ENCODE measurements at places on chromosomes 1 and 21. TPM values are rescaled to one million over a fixed set of nuclear protein-coding genes. Genes with fewer than 3 reads are reported as not detected.
A peak's percentile ranks its signal among the peaks of the same experiment; 100 is the strongest.

DNA sequence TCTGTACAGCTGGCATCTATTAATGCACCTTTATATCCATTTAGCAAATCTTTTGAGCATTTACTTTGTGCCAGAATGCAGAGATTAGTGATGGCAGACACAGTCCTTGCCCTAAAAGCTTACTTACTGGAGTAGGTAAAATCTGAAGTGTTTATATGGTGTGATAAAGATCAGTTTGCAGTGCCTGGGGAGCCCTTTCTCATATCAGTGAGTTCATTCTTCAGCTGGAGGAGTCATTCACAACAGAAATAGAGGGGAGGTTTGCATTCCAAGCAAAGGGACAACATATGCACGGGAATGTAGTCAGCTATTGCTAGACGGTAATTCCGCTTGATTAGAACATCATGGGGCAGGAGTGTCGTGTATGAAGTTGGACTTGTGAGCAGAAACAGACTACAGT, 8.4 kb downstream of the SLC35F3 start:
- H3K36me3 ChIP-seq, result no peaks in the 10 kb centered on the region
- no peak overlapping the region for H3K4me3 ChIP-seq
- H3K27ac ChIP-seq, result no peak overlapping the region
- no peaks in the 10 kb centered on the region for H3K27me3 ChIP-seq

- H3K4me3 ChIP-seq, result no peak overlapping the region
- H3K4me1 ChIP-seq, result no peaks in the 10 kb centered on the region
- H3K27ac ChIP-seq, result no peak overlapping the region
- no peak for DNase-seq
- H3K27me3 ChIP-seq, result no peaks in the 10 kb centered on the region
Measured at GRCh38 chr1:98296681-98297080, 364.8 kb upstream of the SNX7 start.

GRCh38 chr21:16082038-16082816, 352.4 kb downstream of the USP25 start:
- DNase-seq, result no peak
- H3K36me3 ChIP-seq, result no peaks in the 10 kb centered on the region
- H3K4me1 ChIP-seq, result no peaks in the 10 kb centered on the region
- H3K4me3 ChIP-seq, result no peak overlapping the region
- no peaks in the 10 kb centered on the region for H3K27me3 ChIP-seq

DNA sequence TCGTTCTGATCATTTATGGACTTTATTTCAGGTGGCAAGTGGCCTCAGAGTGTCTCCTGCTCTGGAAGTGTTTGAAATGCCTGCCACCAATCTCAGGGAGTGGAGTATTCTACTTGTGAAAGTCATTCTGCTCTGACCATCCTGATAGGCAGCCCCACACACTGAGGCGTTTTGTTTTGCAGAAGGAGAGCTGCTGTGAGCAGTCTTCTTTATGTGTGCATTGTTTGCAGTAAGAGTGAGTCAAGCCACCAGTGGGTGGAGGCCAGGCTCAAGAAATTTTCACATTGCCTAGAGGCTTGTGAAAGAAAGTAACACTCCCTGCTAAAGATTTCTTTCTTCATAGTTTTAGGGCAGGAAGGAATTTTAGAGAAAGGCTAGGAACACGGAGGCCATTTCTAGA, 204.4 kb downstream of the SLC35F3 start:
- H3K4me1 ChIP-seq, result no peaks in the 10 kb centered on the region
- H3K27me3 ChIP-seq, result peaks cover 5% of the 10 kb centered on the region
- no peak overlapping the region for H3K27ac ChIP-seq

DNA sequence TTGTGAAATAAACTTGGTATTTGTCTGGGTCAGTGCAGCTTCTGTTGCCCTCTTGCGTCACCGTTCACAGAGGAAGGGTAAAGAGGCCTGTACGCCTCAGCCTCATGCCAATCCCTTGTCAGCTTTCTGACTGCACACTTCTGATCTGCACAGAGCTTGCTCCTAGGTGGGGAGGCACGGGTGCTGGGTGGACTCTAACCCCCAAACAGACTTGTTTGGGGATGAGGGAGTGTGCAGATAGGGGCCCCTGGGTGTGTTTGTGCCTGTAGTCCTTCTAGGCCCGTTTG, 803 bp upstream of the B4GALT2 start:
- no peak overlapping the region for H3K27ac ChIP-seq
- H3K27me3 ChIP-seq, result no peaks in the 10 kb centered on the region
- no peak for DNase-seq
- peaks cover 10% of the 10 kb centered on the region for H3K4me1 ChIP-seq
- no peak overlapping the region for H3K4me3 ChIP-seq
- H3K36me3 ChIP-seq, result peaks cover 10% of the 10 kb centered on the region

- H3K27ac ChIP-seq, result no peak overlapping the region
- no peak overlapping the region for H3K4me3 ChIP-seq
- H3K36me3 ChIP-seq, result no peaks in the 10 kb centered on the region
- H3K4me1 ChIP-seq, result no peaks in the 10 kb centered on the region
Measured at GRCh38 chr1:151847867-151848596, 5.5 kb downstream of the THEM5 start.

GRCh38 chr1:199742547-199742946, 285.0 kb upstream of the NR5A2 start:
- no peak overlapping the region for H3K27ac ChIP-seq
- H3K4me1 ChIP-seq, result no peaks in the 10 kb centered on the region
- no peak overlapping the region for H3K4me3 ChIP-seq
- DNase-seq, result no peak
- peaks cover 8% of the 10 kb centered on the region for H3K27me3 ChIP-seq
- no peaks in the 10 kb centered on the region for H3K36me3 ChIP-seq

- peaks cover 90% of the 10 kb centered on the region for H3K36me3 ChIP-seq
- H3K4me3 ChIP-seq, result no peak overlapping the region
- no peak overlapping the region for H3K27ac ChIP-seq
Measured at GRCh38 chr1:39452081-39452480, 39.4 kb upstream of the BMP8A start.

DNA sequence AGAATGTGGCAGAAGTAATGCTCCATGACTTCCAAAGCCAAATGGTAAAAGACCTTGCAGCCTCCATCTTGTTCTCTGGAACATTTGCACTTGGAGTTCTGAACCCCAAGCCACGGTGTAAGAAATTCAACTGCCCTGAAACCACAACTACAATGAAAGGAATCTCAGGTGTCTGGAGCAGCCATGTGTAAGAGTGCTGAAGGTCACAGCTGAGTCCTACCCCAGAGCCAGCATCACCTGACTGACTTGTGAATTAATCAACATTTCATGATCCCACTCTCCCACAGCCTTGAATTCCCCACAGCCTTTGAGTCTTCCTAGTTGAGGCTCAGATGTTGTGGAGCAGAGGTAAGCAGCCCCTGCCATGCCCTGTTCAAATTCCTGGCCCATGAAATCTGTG, 192.8 kb upstream of the CAMK1G start:
- H3K4me1 ChIP-seq, result peaks cover 3% of the 10 kb centered on the region
- no peak overlapping the region for H3K27ac ChIP-seq
- H3K36me3 ChIP-seq, result no peaks in the 10 kb centered on the region
- no peak overlapping the region for H3K4me3 ChIP-seq
- H3K27me3 ChIP-seq, result no peaks in the 10 kb centered on the region

DNA sequence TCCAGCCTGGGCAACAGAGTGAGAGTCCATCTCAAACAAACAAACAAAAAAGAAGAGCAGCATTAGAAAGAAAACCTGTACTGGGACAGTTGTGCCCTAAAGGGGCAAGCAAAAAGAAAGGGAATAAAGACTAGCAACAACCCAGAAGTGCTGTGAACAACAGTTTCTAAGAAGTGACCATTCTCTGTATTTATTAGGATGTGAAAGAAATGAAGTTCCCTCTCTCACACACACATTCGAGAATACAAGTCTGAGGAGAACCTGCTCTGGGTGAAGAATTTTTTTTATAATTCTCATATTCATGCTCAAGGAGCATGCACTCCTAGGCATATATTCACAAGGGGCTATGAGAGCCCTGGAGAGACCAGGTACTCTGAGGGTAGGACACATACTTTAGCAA, 59.5 kb upstream of the LRRC8D start:
- peaks cover 9% of the 10 kb centered on the region for H3K4me1 ChIP-seq
- no peaks in the 10 kb centered on the region for H3K27me3 ChIP-seq
- no peak overlapping the region for H3K4me3 ChIP-seq
- no peak for DNase-seq

DNA sequence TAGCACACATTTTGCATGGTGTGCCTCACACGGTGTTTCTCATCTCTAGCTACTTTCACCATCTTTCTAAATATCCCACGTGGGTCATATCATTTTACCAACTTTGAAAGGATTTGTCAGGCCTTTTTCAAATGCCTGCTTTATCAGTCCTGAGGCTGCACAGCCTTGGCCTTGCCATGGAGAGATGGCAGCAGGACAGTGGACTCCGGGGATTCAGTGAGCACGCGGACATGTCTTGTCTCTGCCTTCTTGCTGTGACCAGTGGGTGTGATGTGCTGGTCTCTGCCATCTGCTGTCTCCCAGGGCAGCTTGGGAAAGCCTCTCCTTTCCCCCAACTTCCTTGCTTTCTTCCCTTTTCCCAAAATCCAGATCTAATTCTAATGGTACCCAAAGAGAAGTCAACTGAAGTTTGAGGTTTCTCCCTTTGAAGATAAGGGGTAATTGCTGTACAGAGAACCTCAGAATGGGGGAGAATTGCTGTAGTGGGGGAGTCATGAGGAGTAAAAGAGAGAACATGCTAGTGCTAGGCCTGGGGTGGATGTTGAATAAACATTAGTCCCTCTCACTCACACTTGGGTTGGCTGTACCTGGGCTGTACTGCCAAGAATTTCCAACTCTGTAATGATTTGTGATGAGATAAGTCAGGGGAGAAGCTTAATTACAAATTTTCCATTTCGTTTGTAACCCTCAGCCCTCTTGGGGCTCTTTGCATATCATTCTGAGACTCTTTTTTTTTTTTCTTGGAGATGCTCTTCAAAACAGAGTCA, 99.5 kb downstream of the GALNT2 start:
- H3K27me3 ChIP-seq, result no peaks in the 10 kb centered on the region
- no peak overlapping the region for H3K27ac ChIP-seq
- DNase-seq, result no peak

DNA sequence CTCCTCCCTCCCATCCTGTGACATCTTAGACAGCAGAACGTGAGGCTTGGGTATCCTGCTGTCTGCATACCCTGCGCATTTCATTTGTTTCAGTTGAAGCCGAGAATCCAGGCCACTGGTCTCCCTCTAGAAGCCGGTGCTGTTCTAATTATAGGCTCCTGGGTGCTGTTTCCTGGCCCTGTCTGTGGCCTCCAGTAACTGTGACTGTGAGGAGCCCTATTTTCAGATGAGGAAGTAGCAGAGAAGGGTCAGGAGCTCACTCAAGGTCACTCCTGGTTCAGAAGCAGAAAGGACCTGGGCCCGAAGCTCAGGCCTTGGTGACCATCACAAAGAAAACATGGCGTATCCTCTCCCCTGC, 24.0 kb downstream of the COQ8A start:
- H3K4me1 ChIP-seq, result no peaks in the 10 kb centered on the region
- no peak overlapping the region for H3K4me3 ChIP-seq
- H3K27ac ChIP-seq, result no peak overlapping the region
- DNase-seq, result no peak

GRCh38 chr1:51649593-51650091, 32.8 kb downstream of the OSBPL9 start:
- H3K36me3 ChIP-seq, result no peaks in the 10 kb centered on the region
- peaks cover 15% of the 10 kb centered on the region for H3K4me1 ChIP-seq
- H3K27ac ChIP-seq, result no peak overlapping the region
- no peak overlapping the region for H3K4me3 ChIP-seq
- peak; percentile 18 for DNase-seq

The LENEP gene
- total RNA-seq, result 0.89 TPM

The CD1C gene
- 2.3 TPM for total RNA-seq

Data from lung (tissue), 17 donors.